T-helper 2 cell (primary cell): ENCODE measurements at places on chromosomes 7 and 10.

DNA sequence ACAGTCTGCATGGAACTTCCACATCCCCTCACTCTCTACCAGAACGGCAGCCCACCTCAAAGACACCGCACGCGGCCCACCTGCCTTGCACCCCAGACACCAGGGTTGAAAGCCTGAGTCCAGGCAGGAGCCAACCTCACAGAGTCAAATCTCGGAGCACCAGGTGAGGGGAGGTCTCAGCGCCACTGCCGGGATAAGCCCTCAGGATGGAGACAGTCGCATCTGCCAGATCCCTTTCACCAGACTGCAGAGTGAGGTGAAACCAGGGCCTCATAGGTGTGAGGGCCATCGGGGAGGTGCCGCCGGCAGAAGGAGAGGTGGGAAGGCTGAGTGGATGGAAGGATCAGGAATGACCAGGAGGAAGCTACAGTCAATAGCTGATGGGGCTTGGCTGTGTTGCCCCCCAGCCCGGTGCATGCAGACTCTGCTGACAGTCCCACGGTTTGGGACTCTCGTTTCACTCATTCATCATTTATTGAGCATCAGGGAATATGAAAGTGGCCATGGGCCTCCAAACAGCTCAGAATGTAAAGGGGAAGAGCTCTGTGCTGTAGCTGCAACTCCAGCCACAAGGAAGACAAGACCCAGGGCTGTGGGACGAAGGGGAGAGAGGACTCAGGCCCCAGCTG lies 315.0 kb downstream of the PTPRN2 start:
- no peak for DNase-seq

DNA sequence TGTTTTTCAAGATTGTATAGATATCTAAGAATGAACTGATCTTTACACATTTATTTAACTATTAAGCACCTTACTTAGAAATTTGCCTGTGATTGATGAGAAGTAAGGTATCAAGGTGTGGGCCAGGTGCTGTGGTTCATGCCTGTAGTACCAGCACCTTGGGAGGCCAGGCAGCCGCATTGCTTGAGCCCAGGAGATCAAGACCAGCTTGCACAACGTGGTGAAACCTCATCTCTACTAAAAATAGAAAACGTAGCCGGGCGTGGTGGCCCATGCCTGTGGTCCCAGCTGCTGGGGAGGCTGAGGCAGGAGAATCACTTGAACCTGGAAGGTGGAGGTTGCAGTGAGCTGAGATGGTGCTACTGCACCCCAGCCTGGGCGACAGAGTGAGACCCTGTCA lies 33.7 kb downstream of the NME8 start:
- DNase-seq = no peak

GRCh38 chr7:158805937-158806336 lies 23.4 kb downstream of the ESYT2 start:
- peak; percentile 53 for DNase-seq

- DNase-seq = no peak
Measured at GRCh38 chr10:81920213-81920829, 45.3 kb downstream of the NRG3 start.

GRCh38 chr7:132160611-132161532 lies 415.4 kb downstream of the PLXNA4 start:
- DNase-seq = no peak

- DNase-seq = no peak
Measured at GRCh38 chr7:81845744-81846241, 75.9 kb upstream of the HGF start.

DNA sequence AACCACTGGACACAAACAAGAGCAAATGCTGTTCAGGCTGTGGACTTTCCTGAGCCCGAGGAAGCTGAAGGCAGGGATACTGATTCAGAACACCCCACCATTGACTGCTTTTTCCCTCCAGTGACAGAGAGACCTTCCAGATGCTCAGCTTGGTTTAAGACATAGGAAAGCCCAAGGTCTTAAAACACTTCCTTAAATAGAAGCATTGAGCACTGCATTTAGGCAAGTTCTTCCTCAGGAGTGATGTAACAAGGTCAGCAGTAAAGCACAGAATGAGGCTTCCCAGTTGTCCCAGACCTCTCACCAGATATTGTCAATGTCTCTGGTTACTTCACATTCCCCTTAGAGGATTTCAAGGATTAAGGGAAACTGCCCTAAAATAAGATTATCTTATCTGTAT lies 19.6 kb upstream of the CDCA7L start:
- DNase-seq = no peak

GRCh38 chr10:106997721-106998120 lies 166.8 kb downstream of the SORCS1 start:
- DNase-seq = no peak

DNA sequence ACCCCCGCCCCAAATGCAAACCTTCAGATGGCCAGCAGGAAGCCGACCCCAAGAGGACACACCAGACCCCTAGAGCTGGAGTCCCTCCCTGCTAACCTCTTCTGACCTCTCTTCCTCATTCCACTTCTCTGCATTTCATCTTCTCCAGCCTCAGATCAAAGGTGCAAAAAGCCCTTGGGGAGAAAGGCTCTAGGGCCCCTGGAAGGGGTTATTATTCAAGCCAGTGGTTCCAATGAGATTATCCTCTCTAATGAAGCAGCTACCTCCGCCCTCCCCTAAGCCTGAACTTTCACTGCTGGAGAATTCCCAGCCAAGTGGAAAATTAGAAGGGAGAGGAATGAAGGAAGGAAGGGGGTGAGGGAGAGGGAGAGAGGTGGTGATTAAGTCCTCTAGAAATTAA lies 343.9 kb downstream of the PLXNA4 start:
- no peak for DNase-seq

DNA sequence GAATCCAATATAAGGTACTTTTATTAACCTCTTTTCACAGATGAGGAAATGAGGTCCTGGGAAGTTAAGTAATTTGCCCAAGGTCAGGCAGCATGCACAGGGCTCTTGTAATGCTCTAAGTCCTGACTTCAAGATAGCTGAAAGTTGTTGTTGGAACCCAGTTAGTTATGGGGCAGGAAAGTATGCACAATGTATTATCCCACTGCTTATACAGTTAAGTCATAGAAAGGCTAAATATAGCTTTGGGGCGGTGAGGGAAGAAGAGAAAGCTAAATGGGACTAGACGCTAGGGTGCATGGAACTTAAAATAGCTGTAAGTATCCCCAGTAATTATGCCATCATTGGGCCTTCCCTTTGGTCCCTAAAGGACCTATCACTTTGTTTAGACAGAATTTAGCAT lies 9.2 kb downstream of the GLCCI1 start:
- no peak for DNase-seq

- DNase-seq = peak; percentile 9
Measured at GRCh38 chr10:15084502-15084922, 4.1 kb downstream of the ACBD7 start.

DNA sequence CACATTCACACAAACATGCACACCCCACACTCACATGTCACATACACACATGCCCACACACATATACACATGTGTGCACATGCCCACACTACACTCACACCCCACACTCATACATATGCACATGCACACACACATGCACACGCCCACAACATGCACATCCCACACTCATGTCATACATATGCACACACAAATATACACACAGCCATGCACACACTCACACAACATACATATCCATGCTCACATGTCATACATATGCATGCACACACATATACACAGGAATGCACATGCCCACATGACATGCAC lies 219.8 kb downstream of the DNAJB6 start:
- no peak for DNase-seq

GRCh38 chr7:151320263-151320845 lies 21.3 kb upstream of the NUB1 start:
- no peak for DNase-seq

DNA sequence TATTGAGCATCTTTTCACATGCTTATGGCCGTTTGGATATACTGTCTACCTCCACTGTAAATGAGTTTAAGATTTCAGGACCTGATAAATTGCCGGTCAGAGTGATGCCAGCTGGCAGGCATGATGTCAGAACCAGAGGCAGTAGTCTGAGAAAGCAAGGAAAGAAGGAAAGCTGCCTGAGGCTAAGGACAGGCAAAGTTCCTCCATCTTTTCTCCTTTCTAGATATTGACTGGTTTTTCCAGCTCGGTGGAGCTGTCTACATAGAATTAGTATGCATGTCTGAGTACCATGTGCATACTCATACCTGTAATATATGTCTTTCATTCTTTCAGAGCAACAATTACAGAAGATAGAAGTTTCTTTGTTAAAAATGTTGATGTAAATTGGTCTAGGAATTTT lies 52.3 kb downstream of the CDCA7L start:
- DNase-seq = no peak

DNA sequence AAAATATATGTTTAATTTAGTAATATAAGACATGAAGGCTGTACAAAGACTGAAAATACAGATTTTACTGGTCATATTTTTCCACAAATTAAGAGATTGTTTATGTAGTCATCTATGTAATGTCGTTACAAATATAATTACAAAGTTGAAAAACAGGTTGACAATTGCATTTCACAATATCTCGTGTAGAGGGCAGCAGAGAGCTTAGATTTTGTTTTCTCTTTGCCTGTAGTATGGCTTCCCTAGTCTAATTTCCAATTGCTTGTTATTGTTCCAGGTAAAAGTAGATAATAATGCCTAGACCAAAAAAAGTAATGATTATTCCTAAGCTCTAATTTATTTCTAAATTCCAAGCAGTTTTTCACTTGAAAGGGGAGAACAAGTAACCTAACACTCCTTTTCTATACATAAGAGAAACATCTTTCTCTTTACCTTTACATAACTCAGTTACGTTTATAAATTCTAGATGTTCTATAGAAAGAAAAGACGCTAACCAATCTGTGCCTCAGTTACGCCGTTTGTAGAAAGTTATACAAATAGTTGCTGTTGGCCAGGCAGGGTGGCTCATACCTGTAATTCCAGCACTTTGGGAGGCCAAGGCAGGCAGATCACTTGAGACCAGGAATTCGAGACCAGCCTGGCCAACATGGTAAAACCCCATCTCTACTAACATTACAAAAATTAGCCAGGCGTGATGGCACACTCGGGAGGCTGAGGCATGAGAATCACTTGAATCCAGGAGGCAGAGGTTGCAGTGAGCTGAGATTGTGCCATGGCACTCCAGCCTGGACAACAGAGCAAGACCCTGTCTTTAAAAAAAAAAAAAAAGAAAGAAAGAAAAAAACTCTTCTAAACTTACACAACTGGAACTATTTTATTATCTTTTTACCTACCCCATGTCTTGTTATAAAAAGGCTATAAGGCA lies 30.0 kb downstream of the NET1 start:
- peak; percentile 19 for DNase-seq

GRCh38 chr10:23106331-23107072 lies 11.1 kb downstream of the MSRB2 start:
- DNase-seq = no peak

- DNase-seq = no peak
Measured at GRCh38 chr7:13832346-13832745, 157.1 kb downstream of the ETV1 start.

DNA sequence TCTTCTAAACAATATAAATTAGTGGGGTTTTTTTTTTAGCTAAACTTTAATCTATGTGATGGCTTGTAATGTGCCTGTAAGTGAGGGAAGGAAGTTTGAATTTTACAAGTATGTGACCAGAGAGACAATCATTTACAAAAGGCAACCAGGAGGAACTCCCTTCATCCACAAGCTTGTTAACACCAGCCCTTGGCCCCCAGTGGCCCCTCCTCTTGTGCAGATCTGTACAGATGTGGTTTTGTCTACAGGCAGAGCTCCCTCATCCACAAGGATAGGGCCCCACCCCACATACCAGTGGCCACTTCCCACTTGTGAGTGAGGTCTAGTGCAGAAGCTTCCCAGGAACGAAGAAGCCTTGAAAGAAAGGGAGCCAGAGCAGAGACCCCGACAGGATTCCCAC lies 234.1 kb upstream of the KMT2E start:
- no peak for DNase-seq

GRCh38 chr7:79529214-79529880 lies 75.9 kb upstream of the MAGI2 start:
- DNase-seq = no peak

- DNase-seq = no peak
Measured at GRCh38 chr7:97064972-97065587, 40.4 kb upstream of the DLX5 start.

DNA sequence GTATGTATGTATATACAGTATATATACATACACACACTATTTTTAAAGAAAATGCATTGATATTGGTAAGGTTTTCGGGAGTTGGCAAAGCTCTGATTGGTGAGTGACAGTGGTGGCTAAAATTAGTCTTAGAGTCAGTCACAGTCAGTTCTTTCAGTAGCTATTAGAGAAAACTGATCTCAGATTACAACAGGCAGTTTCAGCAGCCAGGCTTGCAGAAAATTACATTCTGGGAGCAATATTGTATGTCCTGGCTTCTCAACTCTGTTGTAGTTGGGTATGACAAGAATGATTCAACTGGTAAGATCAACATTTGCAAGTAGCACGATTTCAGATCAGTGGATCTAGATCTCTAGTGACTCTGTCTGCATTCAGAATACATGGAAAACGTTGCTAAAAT lies 897.9 kb upstream of the AUTS2 start:
- DNase-seq = no peak

GRCh38 chr7:156156734-156157408 lies 344.6 kb upstream of the SHH start:
- DNase-seq = no peak

DNA sequence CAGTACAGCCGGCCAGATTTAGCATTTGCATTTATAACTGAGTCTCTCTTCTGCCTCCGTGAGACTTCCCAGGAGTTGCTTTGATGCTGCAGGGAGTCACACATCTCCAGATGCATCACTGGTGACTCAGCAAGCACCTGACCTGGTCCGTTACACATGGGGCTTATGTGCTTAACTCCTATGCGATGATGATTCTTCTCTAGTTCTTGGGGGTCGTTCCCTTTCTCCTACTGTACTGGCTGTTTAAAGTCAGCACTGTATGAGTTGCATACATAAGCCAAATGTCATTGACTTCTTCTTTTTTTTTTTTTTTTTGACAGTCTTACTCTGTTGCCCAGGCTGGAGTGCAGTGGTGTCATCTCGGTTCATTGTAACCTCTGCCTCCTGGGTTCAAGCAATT lies 13.0 kb upstream of the AKR1E2 start:
- DNase-seq = no peak

GRCh38 chr10:19920075-19920726 lies 104.0 kb downstream of the PLXDC2 start:
- no peak for DNase-seq

DNA sequence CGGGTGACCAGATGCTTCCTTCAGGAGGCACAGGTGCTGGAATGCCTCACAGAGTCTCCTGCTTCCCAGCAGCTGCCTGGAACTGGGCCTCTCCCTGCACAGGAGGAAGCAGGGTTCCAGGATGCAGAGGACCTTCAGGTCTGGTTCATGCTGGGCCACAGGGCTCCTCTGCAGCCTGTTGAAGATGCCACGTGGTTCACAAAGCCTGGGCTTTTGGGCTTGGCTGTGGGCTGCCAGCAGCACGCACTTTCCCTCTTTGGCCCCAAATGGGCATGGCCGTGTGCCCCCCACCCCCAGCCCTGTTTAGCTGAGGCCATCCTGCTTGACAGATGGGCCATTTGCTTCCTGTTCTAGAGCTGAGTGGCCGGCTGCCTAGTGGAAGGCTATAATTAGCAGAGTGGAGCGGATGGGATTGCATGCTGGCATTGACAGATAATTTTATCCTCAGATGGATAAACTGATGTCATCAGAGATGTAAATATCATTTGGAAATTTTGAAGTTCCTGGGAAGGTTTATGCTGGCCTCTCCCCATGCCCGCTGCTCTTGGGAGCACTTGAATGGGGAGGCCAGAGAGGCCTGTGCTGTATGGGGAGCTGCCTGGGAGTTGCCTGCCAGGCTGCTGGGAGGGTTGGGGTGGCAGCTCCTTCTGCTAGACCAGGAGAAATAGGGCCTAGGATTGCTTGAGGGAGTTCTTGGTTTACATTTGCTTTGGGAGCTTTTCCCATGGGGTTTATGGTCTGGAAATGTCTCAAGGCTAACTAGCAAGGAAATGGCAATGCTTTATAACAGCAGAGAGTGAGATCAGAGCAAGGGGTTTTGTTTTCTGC lies 28.2 kb downstream of the TSPAN15 start:
- no peak for DNase-seq
